ENCODE measurements at places on chromosomes 13 and 19.

GRCh38 chr19:2060884-2061494 lies 9.9 kb upstream of the MKNK2 start:
- no peak for DNase-seq

GRCh38 chr13:104057861-104058260 lies 991.6 kb upstream of the SLC10A2 start:
- DNase-seq = no peak

DNA sequence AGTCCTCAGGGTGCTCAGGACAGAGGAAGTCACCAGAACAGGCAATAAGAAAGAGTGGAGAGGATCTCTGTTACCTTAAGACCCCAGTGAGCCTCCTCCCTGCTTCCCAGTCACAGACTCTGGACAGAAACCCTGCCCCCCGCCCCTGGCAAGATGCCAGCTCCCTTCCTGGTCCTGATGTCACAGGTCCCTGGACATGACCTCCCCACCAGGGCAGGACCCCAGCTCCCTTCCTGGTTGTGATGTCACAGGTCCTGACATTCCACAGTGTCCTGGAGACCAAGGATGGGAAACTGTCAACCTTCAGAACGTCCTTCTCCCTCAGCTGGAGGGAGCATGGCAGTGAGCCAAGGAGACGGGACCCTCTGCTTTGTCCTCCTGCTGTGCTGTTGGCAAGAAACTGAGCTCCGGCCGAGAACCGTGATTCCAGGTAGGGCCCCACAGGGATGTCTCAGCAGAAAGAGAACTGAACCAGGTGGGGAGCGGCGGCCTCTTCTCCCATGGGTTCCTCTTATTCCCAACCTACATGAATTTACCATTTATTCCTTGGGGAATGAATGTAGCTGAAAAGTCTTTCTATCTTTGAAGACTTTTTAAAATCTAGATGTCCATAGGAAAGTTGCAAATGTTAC lies at the start of gene SPACA7:
Gene SPACA7, plus strand, starts transcription at position 306 of the 632 bp plus-strand sequence. Its CDS starts 31 bp downstream, at position 337.
- DNase-seq = no peak

DNA sequence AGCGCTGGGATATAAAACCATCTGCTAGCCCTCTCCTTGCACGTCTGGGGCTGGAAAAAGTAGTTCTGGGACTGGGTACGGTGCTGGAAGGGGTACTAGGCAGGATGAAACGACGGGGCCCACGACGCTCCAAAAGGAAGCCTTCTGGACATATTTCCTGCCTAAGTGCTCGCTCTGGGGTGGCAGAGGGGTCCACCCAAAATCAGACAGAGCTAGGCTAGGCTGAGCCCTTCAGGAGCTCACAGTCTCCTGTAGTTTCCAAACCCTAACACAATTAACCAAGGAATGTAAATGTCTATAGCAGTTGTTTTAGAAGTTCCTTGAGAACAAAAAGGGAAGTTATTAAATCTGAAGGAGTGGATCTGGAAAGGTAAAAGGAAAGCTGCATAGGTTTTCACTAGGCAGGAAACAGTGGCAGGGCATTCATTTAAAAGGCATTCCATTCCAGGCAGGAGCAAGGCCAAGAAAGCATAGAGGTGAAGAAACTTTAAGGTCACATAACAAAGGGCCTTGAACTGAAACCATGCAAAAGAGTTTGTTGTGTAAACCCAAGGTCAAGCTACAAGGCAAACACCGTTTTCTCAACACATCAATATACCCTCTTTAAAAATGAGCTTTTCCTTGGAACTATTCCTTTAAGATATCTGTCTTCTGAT lies 634 bp upstream of the DIAPH3 start:
- DNase-seq = no peak

DNA sequence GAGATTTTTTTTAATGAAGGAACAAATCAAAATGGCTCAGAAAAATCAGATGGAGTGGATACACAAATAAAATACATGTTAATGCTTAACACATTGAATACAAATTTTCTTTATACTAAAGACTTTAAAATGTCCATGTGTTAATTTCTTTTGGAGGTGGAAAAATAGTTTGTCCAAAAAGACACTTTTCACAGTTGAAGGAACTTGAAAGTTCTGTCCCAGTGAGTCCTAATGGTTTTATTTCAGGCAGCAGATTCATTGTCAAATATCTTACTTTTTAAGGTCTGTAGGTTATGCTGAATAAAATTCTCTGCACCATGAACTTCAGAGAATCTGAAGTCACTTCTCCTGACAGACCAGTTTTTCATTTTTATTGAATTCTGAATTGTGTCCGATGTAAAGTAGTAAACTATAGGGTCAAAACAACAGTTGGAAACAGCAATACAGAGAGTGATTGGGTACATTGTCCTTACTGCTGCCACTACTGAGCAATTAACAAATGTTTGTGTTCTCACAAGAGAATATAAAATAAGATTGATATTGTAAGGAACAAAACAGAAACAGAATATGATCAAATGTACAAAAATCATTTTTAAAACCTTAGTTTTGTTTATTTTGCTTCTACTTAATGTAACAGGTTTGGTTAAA lies 1.6 kb downstream of the LPAR6 start:
- no peak for DNase-seq

GRCh38 chr19:19900729-19901444 lies at the start of gene ZNF93:
Gene ZNF93, plus strand, starts transcription at chr19:19900946. Its CDS starts 143 bp downstream, at chr19:19901089.
- peak; percentile 96 for DNase-seq

- no peak for DNase-seq
Observed at GRCh38 chr13:100680131-100680530, 5.5 kb upstream of the TMTC4 start.

Data from inflammatory macrophage (primary cell).